DMS79 (cell line): ENCODE measurements at places on chromosomes 4 and X.

- DNase-seq: no peak
Measured at GRCh38 chrX:44842550-44843317, 1.1 kb upstream of the DUSP21 start.

DNA sequence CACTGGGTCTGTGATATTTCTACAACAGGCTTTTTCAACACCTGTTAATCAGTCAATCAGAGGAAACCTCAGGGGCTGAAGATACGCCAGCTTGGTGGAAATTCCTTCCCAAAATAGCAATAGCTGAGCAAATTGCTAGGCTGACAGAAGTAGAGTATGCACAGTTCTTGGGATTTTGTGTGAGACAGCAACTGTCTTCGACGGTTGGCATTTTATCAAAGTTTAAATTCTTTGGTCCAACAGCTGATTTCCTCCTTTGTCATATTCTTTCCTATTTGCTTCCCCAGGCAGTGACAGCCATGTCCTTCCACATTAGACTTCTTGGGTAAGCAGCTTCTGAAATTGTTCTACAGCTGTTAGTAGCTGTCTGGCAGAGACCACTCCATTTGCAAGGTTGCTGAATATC is 8.0 kb upstream of the PALLD start:
- DNase-seq: no peak

DNA sequence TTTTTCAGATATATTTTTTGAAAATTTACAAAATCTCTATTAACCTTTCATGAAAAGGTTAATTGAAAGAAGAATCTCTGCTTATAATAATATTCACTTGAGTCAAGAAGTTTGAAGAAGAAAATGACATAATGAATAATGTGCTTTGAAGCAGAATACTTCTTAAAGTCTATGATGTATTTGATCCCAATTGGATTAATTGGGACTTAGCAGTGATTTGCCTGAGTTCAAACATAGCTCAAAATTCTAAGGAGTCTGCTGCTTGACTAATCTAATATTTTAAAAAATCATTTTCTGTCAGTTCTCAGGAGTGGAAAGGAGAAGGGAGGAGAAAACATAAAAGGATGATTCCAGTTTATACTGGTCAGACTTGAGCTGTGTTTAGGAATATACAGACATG is 1150.4 kb upstream of the INTU start:
- no peak for DNase-seq

GRCh38 chr4:25425361-25425760 is 48.3 kb downstream of the ANAPC4 start:
- no peak for DNase-seq

DNA sequence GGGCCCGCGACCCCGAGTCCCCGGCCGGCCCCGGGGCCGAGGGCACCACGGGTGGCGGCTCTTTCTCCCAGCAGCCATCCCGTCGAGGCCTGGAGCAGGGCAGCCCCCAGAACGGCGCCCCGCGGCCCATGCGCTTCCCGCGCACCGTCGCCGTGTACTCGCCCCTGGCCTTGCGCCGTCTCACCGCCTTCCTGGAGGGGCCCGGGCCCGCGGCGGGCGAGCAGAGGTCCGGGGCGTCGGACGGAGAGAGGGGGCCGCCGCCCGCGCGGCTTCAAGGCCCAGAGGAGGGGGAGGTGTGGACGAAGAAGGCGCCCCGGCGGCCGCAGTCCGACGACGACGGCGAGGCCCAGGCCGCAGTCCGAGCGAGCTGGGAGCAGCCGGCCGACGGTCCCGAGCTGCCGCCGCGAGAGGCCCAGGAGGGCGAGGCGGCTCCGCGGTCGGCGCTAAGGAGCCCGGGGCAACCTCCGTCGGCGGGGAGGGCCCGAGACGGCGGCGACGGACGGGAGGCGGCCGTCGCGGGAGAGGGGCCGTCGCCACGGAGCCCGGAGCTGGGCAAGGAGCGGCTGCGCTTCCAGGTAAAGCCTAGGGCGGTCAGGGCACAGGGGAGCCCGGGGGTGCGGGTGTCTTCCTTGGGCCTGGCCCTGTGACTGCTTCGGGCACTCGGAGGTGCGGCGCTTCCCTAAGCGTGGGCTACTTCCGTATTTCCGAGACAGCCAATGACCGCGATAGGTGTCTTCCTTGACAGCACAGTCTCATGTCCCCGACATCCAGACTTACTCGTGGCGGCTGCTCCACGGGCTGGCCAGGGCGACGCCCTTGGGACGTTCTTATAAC is 845 bp downstream of the ZAR1 start:
- DNase-seq: no peak

DNA sequence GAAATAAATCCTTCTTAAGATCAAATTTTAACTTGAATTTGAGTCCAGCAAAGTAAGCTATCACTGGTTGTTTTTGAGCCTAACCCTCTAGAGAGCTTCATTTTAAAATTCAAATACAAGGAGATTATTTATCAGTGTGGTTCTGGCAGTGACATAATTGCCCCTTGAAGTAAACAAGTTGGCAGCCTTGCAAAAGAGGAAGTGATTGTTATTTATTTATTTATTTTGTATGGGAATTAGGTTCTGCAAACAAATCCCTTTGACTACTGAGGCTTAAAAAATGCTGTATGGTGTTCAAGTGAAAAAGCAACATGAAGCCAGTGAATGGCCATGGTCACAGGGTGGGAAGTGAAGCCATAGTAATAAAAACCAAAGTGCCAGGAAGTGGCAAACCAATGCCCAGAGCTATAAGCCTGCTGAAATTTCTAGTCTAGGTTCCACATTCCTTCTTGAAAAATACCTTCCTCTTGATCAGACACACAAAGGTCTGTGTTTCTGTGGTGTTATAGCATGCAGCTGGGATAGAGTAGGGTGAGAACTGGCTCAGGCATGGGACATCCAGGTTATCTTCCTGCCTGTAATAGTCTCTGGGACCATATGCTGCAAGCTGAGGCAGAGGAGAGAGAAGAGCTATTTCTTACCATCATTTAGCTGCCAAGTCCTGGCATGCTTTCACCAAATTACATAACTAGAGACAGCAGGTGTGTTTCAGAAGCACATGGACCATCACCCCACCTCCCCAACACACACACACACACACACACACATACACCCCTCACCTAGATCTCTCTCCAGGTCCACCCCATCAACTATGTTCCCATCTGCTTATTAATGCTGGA is 47.1 kb upstream of the TSPAN7 start:
- no peak for DNase-seq

DNA sequence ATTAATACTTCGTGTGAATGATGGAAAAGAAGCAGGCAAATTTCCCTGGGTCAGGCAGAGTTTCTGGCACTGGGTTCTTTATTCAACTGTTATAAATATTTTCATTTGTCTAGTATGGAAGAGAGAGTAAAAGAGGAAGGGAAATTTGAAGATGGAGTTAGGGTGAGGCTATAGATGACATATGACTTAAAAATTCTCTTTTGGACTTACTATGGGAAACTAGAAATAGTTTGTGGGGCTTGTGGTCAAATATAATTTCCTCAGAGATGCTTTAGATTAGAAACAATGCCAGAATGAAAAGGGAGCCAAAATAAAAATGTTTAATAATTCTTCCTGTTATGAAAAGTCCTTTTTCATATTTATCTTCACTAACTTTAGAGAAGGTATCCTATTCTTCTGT is 103.2 kb downstream of the GC start:
- no peak for DNase-seq

GRCh38 chr4:188779581-188779980 is 640.3 kb downstream of the TRIML1 start:
- DNase-seq: no peak

DNA sequence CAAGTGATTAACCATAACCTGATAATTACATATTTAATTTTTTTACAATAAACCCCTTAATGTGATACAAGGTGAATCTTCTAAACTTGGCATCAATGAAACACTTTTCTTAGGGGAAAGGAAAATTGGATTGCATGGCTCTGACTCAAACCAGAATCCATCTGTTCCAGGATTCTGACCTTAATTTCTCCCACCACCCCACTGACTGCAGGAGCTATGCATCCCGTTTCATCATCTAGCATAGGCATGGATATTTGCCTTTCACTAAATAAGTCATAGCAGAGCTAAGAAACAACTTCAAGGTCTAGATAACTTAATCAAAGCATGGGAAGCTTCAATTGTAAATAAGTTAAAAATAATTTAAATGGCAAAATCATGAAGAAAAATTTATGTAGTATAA is 156.3 kb downstream of the BTC start:
- DNase-seq: no peak

GRCh38 chr4:54386042-54386669 is 157.1 kb downstream of the PDGFRA start:
- DNase-seq: no peak

DNA sequence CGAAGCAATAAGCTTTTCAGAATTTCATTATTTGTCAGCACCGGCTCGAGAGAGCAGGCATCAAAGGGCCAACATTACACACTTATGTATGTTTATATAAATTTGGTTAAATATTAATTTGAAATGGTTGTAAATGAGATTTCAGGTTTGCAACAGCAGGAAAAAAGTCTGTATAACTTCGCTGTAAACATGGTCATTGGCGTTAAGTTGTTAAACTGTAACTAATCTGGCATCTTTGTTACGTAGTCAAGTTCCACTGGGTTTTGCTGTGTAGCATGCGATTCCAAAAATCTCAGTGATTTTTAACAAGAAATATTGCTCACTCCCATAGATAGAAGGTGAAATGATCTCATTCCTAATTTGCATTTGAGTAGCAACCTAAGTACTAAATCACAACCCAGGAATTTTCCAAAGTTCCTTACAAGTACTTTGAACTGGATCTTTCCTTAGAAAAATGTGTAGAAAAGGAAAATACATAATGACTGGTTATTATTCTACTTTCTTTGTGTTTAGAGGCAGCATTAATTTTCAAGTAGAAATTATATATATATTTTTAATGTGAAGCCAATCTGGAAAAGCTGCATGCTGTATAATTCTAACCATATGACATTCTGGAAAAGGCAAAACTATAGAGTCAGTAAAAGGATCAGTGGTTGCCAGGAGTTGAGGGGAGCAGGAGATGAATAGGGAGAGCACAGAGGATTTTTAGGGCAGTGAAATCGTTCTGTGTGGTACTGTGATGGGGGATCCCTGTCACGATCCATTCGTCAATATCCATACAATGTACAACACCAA is 222.1 kb downstream of the CBR4 start:
- DNase-seq: no peak

DNA sequence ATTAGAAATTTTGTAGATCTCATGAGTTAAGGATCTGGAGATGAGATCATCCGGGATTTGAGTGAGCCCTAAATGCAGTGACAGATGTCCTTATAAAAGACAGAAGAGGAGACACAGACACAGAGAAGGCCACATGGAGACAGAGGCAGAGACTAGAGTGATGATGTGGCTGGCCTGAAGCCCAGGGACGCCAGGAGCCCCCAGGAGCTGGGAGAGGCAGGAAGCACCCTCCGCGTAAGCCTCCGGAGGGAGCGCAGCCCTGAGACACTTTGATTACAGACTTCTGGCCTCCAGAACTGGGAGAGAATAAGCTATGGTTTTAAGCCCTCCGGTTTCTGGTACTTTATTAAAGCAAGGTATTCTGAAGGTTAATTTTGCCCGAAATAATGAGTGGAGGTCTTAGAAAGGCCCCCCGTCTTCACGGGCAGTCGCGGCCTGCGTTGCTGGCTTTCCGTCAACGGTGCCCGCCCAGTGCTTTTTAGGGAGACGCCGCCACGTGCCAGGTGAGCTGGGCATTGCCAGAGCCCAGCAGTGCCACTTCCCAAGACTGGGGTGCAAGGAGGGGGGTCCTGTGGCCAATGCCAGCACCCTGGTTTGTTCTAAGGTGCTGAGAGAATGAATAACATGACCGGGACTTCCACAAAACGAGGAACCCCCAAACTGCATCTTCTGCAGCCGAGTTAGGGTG is 8.1 kb downstream of the DHRSX start:
- DNase-seq: no peak

- no peak for DNase-seq
Measured at GRCh38 chr4:1759818-1760223, 33.3 kb upstream of the FGFR3 start.

DNA sequence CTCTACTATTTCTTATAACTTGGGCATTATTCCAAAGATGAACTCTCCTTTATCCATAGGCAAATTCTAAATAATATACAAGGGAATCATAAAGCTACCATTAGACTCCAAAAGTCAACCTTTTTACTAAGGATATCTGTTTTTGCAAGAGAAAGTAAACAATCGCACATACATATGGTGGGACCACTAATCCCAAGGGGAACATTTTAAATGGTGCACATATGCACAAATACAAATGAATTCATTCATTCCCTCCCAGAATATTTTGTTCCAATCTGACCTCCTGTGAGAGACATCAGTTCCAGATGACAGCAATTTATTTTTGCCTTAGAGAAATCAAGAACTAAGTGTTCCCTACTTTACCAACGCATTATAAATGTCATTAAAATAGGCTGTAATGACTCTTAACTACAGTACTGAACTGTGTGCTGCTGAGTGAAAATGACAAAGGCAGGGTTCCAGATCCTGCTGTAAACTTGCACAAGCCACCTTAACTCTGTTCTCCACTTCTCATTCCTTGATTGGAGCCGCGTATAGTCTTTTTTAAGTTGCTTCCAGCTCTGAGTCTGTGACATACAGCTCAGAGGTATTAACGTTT is 2.0 kb downstream of the DHX15 start:
- DNase-seq: no peak

GRCh38 chr4:39763714-39764572 is 66.0 kb downstream of the UBE2K start:
- no peak for DNase-seq

DNA sequence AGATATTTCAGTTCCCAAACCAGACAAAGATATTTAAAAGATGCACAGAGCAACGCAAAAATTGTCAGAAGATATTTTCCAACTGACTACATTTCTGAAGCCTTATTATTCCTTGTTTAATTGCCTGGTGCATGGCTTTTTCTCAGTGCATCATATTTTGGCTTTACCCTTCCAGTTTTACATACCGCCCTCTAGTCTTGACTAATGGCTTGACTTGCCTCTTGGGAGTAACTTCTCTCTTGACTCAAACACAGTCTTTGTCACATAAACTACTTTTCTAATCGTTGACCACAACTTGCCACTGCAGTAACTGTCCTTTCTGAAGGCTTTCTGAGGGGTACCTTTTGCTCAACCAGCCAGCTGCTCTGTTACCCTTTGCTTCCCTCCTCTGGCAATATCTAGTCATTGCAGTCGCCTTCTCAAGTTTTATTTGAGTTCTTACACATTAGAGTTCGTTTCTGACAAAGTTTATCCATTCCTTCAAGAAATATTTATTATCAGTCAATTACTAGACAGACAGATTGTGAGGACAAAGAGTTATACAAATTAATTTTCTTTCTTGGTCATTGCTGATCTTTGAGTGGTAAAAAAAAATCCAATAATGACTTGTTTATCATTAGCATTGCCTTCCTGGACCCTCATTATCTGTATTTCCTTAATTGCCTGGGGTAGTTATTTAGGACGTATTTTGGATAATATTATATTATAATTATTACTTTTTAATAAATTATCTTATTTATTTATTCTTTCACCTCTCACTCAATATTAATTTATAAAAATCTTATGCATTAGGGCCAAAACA is 506.9 kb upstream of the PCDH10 start:
- no peak for DNase-seq

- DNase-seq: no peak
Measured at GRCh38 chrX:70664726-70665125, 220.1 kb downstream of the DLG3 start.

GRCh38 chr4:88573276-88573980 is 18.9 kb upstream of the HERC3 start:
- no peak for DNase-seq
